HEK293T (cell line): ENCODE measurements at places on chromosomes 6 and 20.

DNA sequence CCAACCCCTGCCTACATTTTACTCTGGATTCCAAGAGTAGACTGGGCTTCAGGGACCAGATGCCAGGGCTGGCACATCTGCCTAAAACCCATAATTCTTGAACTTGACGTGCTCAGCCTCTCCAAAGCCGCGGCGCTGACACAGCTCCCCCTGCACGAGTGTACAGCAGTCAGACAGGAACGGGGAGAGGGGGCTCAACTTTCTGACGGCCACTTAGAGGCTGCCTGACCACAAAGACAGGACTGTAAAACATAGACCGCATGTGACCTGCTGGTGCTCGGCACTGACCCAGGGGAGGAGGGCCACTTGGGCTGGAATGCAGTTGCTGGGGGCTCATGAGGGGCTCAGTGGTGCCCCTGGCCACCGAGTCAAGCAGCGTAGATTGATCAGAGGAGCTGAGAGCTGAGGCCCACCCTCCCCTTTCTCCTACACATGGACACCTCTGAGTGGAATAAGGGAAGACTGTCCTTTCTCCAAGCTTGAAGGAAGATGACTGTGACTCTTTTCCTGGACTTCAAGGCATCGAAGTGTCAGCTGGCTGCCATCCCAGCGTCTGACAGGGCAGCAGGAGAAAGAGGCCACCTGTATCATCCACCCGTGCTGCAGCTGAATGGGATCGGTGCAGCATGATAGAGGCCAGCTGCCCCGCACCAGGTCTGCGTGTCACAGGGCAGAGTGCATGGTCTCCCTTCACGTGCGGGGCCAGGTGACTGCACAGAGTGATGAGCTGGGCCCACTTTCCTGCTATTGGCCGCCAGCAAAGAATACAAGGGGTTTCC lies 171.3 kb upstream of the AGPAT4 start:
- no peak for DNase-seq

GRCh38 chr6:162157167-162157870 lies 570.2 kb downstream of the PRKN start:
- DNase-seq = no peak

GRCh38 chr6:125041740-125042459 lies 79.7 kb downstream of the RNF217 start:
- no peak for DNase-seq

DNA sequence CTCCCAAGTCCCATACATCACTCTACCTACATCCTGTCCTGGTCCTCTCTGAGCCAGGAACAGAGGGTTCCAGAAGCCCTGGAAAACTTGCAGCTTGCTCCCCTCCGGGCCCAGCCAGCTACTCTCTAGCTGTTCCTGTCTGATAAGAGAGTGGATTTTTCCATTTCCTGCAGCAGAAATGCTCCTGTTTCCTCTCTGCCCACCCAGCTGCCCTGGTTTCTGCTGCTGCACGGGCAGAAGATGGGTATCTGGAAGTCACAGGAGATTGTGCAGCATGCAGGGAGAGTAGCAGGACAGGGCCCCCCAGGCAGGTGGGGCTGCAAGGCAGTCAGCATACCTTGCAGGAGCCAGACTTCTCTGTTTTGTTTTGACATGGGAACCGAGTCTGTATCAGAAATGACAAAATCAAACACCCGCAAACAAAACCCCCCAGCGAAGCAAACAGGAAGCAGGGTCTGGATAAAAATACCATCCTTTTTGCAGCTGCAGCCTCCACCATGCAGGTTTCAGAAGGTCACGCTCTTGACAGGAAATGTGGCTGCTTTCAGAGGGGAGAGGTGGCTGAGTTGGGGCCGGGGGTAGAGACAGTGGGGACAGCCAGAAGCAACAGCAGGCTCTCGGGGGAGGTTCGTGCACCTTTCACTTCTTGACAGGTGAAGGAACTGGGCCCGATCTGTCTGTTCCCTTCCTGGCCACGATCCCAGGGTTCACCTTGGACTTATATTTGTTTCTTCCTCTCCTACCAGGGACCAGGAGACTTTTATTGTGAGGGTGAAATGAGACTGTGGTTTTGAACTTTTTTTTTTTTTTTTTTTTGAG lies 50.8 kb upstream of the FAM83D start:
- DNase-seq = no peak

DNA sequence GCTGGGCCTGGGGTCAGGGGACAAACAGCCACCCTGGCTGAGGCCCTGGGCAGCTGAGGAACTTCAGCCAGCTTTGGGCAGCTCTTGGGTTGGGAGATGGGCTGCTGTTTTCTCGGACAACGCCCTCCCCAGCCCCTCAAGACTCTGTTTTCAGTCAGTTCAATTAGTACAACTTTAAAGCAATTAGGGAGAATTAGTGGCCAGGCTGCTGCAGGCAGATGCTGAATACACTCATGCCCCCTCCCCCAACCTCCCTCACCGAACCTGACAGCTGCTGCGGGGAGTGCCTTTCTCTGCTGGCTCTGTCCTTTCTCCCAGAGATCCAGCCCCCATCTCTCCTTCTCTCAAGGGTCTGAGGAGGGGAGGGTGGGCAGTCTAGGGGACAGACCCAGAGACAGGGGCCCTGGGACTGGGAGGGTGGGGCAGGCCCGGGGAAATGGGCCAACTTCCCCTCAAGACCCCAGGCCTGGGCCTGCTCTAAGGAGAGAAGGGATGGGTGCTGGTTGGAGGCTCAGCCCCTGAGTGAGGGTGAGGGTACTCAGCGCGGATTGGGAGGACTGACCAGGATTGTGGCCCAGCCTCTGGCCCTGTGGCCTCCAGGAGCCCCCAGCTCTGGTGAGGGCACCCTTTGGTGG lies 17.8 kb upstream of the MYT1 start:
- DNase-seq = no peak

GRCh38 chr20:62596921-62597320 lies 45.4 kb upstream of the SLCO4A1 start:
- DNase-seq = no peak

- no peak for DNase-seq
Observed at GRCh38 chr20:17928633-17929311, 39.8 kb downstream of the SNX5 start.
